ENCODE measurements at places on chromosomes 4 and X.

DNA sequence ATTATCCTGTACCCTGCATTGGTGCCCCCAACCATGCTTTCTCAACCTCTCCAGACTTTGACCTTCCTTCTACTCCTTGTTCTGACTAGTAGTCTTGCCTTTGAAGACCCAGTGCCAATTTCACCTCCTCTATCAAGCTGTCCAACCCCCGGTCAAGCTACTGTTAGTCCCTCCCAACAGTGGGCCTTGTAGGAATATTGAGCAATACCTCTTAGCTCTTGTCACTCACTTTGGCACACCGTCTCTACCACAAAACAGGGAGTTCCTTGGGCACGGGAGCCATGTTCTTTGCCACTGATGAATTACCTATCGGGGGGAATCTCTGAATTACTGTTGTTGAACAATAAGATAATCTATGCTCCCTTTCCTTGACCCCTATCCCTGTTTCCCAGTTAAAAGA, 25.2 kb downstream of the LAS1L start:
- no peak for DNase-seq

DNA sequence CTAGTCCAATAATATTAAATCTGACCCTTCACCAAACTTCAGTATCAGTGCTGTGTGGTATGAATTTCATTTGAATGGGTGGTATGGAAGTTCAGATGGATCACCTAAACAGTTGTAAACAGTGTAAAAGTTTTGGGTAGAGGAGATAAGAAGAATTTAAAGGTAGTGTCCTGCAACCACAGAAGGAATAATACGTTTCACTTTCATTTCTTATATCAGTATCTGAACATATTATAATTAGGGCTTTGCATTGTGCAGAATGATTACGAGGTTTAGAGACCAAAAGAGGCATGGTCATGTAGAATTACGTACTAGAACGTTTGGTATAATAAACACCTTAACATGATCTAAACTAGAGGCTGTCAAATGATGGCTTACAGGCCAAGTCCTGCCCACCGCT, 116.1 kb downstream of the PDLIM5 start:
- no peak for DNase-seq

DNA sequence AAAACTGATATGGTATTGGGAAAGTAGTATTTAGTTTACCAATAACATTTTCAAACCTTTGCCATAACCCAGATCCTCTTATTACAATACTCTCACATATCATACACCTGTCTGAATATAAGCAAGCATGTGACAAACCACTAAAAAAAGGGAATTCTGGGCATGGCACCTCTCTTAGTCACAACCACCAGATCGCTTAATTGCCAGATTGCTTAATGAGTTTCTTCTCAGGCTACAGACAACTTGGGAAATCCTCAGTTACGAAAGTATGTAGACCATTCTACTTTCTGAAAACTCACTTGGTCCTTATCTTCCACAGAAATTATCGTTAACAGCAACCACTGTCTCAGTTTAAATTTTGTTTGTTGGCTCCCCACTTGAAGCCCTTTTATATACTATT, 2.1 kb downstream of the NAF1 start:
- DNase-seq: no peak

- no peak for DNase-seq
Observed at GRCh38 chrX:69361311-69361845, 142.7 kb upstream of the NALF2 start.

DNA sequence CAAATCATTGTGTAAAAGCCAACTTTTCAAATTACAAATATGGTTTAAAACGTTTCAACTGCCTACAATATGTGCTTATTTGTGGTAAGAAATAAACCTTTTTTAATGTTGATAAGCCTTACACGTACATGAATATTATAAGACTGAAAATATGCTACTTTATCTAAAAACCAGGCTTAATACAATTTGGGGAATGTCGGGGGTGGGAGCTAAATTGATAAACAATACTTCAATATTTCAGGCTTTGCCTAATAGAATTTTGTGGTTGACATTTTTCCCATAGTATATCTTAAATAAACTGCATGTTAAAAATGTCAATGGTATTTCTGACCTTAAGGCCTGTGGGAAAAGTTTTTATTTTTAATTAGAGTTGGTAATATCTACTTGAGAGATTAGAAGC, 69.8 kb upstream of the SLIT2 start:
- DNase-seq: no peak

- DNase-seq: no peak
Observed at GRCh38 chrX:112819008-112819640, 21.5 kb downstream of the AMOT start.

All from stimulated activated CD4-positive, alpha-beta T cell treated with anti-CD3 and anti-CD28 coated beads, Interleukin-4, amount 100 ng/mL, for 1 hour (primary cell).